Activated naive CD4-positive, alpha-beta T cell treated with anti-CD3 and anti-CD28 coated beads, Interleukin-2, amount 50 U/mL, for 72 hours (primary cell): ENCODE measurements at places on chromosomes 1 and 21.

DNA sequence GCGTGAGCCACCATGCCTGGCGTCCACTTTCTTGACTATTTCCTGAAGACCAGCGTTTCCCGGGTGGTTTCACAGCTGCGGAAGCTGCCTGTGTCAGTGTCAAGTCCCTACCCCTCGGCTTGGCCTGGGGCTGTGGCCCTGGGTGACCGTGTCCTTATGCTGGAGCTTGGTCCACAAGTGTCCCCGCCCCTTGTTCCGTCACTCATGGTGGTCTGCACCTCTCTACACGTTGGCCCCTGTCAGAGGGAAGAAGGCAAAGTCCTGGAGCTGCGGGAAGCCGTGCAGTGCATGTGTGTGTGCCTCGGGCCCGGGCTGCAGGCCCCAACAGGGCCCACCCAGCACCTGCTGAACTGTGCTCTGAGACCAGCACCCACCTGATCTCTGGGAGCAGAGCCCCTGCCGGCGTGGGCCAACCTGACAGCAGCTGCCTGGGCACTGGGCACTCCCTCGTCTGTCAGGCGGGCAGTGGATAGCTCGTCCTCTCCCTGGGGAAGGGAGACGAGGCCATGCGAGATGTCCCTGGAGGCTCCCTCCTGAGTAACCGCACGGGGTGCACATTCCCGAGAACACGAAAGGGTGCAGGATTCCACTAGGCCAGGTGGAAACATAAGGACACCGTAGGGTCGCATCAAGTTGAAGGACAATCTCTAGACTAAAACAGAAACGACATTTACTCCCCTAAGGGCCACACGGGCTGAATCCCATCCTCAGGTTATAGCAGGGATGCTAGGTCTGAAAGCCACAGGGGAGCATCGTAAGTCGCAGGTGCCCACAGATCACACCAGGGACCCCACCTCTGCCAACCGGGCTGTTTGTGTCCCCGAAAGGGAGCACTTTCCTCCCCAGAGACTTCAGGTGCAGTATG lies 2.4 kb upstream of the C1orf159 start:
- DNase-seq, result no peak

DNA sequence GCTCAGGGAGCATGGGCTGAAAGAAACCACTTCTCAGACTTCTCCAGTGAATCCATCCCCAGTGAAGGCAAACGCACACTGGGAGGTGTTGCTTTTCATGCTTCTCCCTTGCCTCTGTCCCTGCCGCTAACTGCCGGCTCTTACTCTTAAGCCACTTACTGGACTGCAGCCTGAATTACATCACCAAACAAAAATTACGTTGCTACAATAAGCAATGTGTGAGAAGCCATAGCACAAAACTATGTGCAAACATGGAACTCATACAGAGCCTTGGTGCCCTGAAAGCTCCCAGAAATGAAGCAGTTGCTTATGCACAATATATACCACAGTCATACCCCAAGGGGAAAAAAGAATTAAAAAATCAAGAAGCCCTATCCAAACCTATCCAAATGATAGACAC lies 375.2 kb downstream of the KCNH1 start:
- no peak for DNase-seq

DNA sequence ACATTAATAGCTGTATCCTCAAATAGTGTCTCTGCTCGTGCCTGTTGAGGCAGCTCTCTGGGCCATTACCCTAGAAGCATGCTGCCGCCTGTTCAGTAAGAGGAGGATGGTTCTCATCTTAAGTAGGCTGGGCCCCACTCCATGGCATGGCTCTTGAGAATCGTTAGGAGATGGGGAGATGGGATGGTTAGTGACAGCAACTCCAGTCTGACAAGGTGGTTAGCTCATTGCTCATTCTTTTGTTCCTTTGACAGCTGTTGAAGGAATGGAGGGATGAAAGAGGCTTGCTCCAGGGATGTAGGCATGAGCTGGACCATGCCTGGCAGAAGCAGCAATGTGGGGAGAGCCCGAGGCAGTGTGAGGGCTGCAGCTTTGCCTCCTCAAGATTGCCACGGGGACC lies 68.2 kb downstream of the MAP10 start:
- no peak for DNase-seq

DNA sequence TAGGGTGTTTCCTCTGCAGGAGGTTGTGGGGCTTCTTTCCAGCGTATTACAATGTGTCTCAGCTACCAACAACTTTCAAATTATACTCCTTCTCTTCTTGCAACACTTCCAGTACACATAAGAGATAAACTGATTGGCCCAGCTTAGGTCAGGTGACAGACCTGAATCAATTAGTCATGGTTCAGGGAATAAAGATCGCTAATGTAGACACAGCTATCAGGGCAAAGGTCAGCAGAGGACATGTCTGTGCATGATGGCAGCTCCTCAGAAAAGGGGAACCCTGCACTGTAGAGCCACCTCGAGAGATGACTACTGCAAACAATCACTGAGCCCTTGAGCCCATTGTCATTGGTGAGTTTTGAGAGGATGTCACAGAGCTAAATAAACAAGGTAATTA lies 36.8 kb upstream of the PKN2 start:
- DNase-seq, result no peak

- DNase-seq, result no peak
Measured at GRCh38 chr1:183355797-183356196, 62.4 kb downstream of the NMNAT2 start.
